NCI-H1105 treated with DMSO at 0.1 percent for 48 hours (cell line): ENCODE measurements at places on chromosomes 2 and 18.

- no peak for DNase-seq
Observed at GRCh38 chr2:9275399-9275798, 68.8 kb downstream of the ASAP2 start.

DNA sequence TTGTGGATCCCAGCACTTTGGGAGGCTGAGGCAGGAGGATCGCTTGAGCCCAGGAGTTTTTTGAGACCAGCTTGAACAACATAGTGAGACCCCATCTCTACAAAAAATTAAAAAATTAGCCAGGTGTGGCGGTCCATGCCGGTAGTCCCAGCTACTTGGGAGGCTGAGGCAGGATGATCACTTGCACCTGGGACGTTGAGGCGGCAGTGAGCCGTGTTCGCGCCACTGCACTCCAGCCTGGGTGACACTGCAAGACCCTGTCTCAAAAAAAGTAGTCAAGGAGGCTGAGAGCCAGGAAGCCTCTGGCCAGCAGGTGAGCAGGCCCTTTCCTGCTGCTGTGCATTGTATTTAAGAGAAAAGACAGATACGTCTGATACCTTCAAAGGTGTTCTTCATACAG is 11.1 kb upstream of the PROC start:
- no peak for DNase-seq

DNA sequence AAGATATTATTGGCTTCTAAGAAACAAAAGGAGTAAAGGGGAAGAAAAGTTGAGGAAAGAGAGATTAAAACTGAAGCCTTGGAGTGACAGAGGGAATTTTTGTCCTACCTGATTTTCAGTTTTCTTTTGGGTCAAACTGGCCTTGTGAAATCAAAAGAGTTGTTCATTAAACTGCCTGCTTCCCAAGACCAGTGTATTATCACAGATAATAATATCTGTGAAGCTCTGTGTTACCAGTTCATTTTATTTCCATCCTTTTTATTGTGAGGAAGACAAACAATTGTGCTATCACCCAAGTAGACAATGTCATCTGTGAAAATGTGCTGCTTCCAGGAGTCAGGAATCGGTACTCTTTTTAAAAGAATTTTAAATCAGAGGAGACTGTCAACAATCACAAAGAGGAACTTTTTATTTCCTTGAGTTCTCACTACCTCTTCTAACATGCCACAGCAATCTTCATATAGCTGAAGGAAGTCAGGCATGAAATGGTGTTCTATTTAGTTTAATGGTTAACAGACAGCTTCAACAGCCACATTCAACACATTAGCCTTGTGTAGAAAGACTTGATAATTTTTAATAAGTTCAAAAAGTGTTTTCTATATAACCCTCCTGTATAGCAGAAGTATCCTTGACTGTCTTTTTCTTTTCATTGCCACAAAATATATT is 554.8 kb downstream of the PIK3C3 start:
- no peak for DNase-seq

GRCh38 chr2:152468899-152469692 is 134.1 kb downstream of the FMNL2 start:
- peak; percentile 83 for DNase-seq

DNA sequence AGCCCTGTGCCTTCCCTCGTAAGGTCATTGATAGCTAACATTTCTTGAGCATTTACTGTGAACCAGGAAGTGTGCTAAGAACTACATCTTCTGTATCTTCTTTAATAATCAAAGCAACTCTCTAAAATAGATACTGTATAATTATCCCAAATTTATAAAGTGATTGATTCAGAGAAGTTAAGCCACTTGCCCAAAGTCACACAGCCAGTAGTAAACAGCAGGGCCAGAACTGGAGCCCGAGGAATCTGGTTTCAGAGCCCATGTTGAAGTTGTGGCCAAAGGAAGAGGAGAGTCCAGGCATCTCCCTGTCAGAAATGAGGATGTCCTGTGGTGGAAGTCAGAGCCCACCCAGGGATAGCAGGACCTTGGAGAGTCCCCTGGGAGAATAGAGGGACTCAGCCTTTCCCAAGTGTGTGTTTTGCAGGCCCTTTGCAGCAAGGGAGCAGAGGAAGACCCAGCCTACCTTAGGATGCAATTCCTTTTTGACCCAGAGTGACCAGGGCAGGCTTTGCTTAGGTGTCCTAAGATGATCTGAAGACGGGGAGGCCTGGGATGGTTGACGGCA is 134.2 kb downstream of the DYSF start:
- DNase-seq = no peak

DNA sequence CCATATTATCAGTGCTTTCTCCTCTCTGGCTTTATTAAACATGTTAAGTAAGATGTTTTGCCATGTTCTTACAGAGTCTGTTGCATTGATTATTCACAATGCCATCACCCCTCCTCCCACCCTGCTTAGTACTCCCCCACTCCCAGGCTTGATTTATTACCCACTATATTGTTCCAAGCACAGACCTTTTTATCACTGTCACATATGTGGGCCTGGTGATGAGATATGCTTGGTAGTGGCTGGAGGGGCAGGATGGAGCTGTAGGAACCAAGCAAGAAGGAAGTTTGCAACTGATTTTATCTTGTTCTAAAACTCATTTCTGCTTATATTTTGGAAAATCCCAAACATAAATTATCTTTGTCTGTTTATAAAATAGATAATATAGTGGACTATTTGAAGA is 748.2 kb upstream of the CELF4 start:
- DNase-seq = no peak

GRCh38 chr2:106261871-106262321 is 67.8 kb upstream of the UXS1 start:
- no peak for DNase-seq

GRCh38 chr18:9848170-9848879 is 37.4 kb upstream of the TXNDC2 start:
- no peak for DNase-seq

DNA sequence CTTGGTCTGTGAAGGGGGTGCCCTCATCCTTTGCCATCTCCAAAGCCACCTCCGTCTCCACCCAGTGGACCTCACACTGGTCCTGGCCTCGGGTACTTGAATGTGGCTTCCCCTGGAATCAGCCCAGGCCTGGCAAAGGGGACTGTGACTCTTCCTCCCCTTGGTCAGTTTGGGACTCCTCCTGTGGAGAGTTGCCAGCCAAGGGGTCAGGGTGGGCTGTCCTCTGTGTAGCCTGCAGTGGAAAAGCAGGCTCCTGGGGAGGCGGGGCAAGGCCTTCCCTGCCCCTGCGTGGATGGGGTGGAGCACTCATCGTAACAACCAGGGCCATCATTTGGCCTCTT is 59.8 kb downstream of the INHBB start:
- no peak for DNase-seq

- DNase-seq = peak; percentile 40
Observed at GRCh38 chr2:218781691-218782527, at the start of gene CYP27A1. TSS of gene CYP27A1 (plus strand) at chr2:218782147. CDS start at chr2:218782183, 36 bp downstream.

GRCh38 chr2:51013079-51013932 is 18.6 kb downstream of the NRXN1 start:
- peak; percentile 99 for DNase-seq

DNA sequence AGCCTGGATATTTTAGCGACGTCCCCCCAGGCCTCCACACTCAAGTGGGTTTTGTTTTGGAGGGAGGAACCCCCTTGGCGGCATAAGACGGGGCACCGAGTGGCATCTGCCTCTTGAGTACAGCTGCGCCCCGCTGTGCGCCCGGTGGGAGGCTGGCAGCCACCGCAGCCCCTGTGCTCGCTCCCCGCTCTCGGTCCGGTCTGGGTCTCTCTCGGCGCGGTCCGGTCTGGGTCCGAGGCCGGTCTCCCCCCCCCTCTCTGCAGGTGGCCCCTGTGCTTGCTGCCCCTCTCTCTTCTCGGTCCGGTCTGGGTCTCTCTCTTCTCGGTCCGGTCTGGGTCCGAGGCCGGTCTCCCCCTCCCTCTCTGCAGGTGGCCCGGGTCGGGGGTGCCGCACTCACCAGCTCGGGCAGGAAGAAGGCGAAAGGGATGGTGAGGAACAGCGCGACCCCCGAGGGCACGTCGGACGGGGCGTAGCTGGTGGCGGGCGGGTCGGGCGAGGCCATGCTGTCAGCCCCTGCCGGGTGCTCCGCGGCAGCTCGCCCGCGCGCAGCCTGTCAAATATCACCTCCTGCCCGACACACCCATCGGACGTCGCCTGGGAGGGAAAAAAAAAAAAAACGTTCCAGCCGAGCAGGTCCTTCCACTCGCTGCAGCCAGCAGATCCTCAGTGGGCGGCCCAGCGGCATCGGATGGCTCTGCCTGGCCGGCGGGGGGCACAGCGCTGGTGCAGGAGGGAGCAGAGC is at the start of gene MALL:
MALL (minus strand) TSS at position 532 of the 742 bp plus-strand sequence; CDS start at position 502, 30 bp downstream.
- no peak for DNase-seq

- no peak for DNase-seq
Observed at GRCh38 chr18:79962835-79963657, 1.4 kb upstream of the HSBP1L1 start.

DNA sequence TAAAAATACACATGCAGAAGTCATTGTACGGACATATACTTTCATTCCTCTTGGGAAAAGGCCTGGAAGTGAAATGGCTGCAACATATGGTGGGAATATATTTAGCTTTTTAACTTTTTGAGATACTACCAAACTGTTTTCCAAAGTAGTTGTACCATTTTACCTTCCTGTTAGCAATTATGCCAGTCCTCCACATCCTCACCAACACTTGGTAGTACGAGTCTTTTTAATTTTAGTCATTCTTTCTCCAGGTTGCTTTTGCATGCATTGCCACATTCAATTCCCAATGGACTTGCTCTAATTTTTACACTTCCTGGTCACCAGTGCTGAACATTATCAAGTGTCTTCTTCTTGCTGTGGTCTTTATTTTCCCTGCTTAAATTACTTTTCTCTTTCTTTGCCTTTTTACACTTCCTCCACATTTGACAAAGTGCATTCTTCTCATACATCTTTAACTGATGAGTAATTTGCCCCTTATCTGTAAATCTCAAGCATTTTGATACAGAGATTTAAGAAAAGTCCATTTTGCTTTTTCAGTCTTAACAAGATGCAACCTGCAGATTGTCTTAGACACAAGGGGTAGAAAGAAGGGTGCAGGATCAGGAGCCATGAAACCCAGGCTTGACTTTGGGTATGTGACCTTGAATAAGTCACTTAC is 14.5 kb downstream of the VIT start:
- no peak for DNase-seq

DNA sequence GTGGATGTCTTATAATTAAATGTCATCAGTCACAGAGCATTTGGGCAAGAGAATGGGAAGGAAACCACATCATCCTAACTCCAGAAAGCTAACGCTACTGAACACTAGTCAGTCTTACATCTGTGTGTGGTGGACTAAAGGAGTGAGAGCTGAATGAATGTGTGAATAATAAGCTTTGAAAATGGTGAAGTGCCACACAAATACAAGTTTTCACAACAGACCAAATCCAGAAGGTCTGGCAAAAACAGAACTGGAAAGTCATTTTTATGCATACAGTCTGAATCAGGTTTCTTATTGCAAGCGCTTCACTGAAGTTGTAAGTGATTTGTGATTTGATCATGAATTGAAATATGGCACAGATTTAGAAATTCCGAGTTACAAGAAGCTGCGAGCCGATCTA is 175.7 kb downstream of the ZNF516 start:
- no peak for DNase-seq

GRCh38 chr18:58671632-58672564 is 633 bp downstream of the MALT1 start:
- DNase-seq = peak; percentile 50

DNA sequence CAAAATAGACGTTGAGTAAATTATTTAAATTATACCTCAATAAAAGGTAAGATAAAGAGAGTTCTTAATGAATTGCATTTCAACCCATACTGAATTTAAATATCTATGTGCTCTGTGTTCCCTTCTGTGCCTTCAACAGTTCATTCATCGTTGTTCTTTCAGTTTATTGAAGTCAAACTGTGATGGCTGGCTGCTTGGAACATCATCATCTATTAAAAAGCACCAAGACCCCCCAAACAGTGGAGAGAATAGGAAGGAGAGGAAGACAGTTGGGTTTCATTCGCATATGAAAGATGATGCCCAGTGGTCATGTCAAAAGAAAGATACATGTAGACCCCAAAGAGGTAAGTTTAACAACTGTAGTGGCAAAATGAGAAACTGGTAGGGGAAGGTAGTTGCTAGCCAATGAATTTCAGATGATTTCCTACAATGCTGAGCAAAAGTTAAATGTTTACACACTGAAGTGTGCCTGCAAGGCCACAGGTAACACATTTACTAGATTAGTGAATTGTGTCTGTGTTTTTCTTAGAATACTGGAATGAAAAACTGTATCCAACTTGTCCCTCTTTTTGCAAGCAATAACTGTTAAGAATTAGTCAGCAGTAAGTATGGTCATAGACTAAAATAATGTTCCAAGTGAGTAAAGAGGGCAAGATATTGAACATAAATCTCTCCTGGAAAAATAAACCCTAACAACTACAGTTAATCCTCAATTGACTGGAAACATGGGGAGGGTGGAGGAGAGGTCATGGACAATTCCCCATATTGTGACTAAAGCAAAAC is 331.3 kb downstream of the KIAA1328 start:
- DNase-seq = no peak

GRCh38 chr18:53191634-53192033 is 851.6 kb downstream of the DCC start:
- no peak for DNase-seq

DNA sequence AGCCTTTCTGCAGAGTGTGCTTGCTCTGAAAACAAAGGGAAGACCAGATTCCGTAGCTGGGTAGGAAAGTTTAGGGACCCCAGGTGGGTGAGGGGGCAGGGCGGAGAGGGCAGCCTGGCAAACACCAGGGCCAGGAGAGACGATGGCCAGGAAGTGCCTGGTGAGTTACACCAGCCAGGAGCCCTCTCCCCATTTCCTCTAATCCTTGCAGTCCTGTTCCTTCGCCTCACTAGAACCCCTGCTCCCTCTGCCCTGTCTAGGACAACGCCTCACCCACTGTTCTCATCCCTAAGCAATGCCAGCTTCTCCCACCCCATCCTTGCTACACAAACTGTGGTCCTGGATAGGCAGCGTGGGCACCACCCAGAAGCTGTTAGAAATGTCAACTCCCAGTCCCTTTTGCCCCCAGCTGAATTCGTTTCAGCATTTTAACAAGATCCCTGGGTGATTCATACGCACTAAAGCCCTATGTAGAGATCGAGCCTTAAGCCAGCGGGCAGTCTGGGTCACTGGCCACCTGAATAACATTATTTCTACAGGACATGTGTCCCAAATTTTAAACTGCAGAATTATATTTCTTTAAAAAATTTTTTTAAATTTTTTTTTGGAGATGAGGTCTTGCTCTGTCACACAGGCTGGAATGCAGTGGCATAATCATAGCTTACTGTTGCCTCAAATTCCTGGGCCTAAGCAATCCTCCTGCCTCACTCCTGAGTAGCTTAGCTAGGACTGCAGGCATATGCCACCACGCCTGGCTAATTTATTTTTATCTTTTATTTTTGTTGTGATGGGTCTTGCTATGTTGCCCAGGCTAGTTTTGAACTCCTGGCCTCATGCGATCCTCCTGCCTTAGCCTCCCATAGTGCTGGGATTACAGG is 10.9 kb downstream of the WIPF1 start:
- DNase-seq = no peak

DNA sequence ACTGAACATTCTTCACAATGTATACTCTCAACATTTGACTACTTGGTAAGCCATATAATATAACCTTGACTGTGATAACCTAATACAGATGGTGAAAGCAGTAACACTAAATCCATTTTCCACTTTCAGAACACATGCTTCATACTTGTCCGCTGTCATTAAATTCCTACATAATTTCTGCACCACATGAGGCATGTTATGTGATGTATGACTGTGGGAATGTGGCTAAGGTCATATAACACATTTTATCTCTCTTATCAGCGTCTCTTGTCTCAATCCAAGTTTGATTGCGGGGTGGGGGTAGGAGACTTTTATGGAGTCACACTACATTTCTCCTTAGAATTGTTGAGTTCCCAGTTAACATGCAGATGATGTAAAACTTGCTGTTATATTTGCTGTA is 110.9 kb downstream of the MTCL1 start:
- DNase-seq = no peak
